CD8-positive, alpha-beta memory T cell (primary cell): ENCODE measurements at places on chromosomes 1 and 21. TPM values are rescaled to one million over a fixed set of nuclear protein-coding genes. Genes with fewer than 3 reads are reported as not detected.

Gene NPPB
- total RNA-seq: not detected

DNA sequence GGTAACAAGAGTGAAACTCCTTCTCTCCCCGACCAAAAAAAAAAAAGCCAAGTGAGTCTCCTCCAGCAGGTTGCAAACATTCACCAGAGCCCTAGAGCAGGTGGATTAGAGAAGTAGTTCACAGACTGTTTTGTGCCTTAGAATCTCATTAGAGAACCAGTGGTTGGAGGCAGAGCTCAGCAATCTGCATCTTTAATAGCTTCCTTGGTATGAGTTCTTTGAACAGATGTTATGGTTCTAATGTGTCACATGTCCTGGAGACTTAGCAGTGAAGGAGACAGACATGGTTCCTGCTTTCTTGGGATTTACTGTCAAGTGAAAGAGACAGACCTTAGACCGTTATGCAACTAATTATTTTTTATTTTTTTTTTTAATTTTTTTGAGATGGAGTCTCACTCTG, 26.8 kb downstream of the SESN2 start:
- DNase-seq: no peak
- no peak overlapping the region for H3K4me3 ChIP-seq
- no peaks in the 10 kb centered on the region for H3K27me3 ChIP-seq
- no peaks in the 10 kb centered on the region for H3K4me1 ChIP-seq
- H3K27ac ChIP-seq: no peak overlapping the region

DNA sequence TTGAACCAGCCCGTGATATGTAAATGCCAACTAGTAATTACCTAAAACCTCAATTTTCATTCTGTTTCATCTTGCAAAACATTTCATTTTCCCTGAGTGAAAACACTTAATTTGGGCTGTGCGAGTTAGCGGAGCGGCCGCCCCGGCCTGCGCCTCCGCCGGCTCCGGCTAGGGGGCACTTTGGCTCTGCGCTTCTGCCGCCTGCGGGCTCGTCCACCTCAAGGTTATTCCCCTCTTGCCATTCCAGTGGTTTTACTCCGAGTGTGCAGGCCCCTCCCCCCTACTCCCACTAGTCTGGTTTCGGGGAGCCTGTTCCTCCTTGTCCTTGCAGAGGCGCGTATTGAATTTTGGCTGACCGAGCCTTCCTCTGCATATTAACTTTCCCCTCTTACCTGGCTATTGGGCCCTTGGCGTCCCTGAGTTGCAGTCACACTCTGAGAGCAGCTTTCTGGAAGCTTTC, 55.6 kb downstream of the PEX14 start:
- H3K27me3 ChIP-seq: no peaks in the 10 kb centered on the region
- H3K4me1 ChIP-seq: no peaks in the 10 kb centered on the region
- H3K36me3 ChIP-seq: no peaks in the 10 kb centered on the region
- no peak for DNase-seq

DNA sequence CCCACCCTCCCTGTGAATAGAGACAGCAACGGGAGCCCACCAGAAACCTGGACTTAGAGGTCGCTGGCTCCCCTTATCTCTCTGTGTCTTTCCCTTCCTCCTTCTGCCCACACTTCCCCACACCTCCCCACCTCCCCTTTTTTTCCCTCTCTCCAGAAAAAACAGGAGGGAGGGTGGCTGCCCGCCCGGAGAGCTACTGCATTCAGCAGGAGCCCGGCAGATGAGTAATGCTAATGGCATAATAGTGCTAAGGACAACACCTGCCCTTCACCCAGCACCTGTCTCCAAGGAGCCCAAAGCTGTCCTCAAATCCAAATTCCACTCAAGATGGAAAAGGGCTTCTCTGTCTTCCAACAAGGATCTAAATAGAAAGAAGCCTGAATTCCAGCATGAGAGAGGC, 11.4 kb upstream of the PRELP start:
- H3K36me3 ChIP-seq: no peaks in the 10 kb centered on the region
- no peaks in the 10 kb centered on the region for H3K4me1 ChIP-seq
- no peaks in the 10 kb centered on the region for H3K27me3 ChIP-seq
- no peak overlapping the region for H3K27ac ChIP-seq
- no peak overlapping the region for H3K4me3 ChIP-seq
- DNase-seq: no peak

DNA sequence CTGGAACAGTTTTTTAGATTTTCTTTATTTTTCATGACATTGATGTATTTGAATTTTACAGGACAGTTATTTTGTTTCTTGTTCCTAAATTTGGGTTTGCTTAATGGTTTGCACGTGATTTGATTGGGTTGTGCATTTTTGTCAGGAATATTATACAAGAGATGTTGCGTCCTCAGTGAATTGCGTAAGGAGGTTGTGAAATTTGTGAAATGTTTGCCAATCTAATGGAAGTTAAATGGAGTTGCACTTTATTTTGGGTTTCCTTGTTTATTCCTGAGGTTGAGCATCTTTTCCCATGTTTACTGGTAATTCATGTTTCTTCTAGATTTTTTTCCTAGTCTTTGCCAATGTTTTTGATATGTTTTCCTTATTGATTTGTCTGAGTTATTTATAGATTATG, 19.9 kb downstream of the ZNF648 start:
- H3K27ac ChIP-seq: no peak overlapping the region
- DNase-seq: no peak
- H3K4me3 ChIP-seq: no peak overlapping the region

DNA sequence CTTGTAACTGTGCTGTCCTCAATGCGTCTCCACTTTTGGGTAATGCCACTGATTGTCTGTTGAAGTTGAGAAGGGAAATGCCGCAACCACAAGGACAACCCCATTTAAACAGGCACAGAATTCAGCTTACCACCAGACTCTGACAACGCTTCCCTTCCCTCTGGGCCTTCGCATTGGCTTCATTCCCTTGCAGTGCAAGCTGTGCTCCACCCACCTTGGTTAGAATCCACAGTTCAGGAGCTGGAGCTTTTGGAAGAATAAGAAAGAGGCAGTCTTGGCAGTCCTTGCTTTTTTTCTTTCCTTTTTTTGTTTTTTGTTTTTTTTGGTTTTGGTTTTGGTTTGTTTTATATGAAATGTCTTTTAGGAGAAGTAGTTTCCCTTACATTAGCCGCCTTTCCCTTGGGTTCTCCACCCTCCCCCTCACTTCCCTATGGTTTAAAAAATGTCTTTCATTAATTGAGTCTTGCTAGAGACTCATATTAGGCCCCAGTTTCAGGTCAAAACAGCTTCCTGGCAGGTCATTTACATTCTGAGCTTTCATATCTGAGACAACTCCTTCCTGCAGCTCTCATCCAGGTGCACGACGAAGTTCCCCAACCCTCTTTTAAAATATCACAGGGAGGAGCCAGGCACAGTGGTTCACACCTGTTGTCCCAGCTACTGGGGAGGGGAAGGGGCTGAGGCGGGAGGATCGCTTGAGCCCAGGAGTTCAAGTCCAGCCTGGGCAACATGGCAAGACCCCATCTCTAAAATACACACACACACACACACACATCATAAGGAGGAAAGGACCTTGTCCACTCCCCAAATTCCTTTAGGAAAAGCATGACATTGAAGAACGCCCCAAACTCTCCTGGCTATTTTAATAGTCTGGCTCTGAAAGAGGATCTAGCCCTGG, 20.7 kb upstream of the LAX1 start:
- no peak overlapping the region for H3K27ac ChIP-seq
- no peaks in the 10 kb centered on the region for H3K27me3 ChIP-seq
- peaks cover 15% of the 10 kb centered on the region for H3K4me1 ChIP-seq
- peak overlapping the region; percentile 6 for H3K4me3 ChIP-seq
- H3K36me3 ChIP-seq: peaks cover 8% of the 10 kb centered on the region

GRCh38 chr1:167197692-167198091, 23.0 kb upstream of the POU2F1 start:
- no peaks in the 10 kb centered on the region for H3K36me3 ChIP-seq
- H3K4me3 ChIP-seq: no peak overlapping the region
- DNase-seq: no peak
- H3K4me1 ChIP-seq: no peaks in the 10 kb centered on the region
- no peak overlapping the region for H3K27ac ChIP-seq

Gene KNCN
- total RNA-seq: not detected

- H3K4me3 ChIP-seq: no peak overlapping the region
- H3K36me3 ChIP-seq: no peaks in the 10 kb centered on the region
- H3K27me3 ChIP-seq: no peaks in the 10 kb centered on the region
- no peak overlapping the region for H3K27ac ChIP-seq
Observed at GRCh38 chr1:170518185-170518834, 13.7 kb upstream of the GORAB start.

DNA sequence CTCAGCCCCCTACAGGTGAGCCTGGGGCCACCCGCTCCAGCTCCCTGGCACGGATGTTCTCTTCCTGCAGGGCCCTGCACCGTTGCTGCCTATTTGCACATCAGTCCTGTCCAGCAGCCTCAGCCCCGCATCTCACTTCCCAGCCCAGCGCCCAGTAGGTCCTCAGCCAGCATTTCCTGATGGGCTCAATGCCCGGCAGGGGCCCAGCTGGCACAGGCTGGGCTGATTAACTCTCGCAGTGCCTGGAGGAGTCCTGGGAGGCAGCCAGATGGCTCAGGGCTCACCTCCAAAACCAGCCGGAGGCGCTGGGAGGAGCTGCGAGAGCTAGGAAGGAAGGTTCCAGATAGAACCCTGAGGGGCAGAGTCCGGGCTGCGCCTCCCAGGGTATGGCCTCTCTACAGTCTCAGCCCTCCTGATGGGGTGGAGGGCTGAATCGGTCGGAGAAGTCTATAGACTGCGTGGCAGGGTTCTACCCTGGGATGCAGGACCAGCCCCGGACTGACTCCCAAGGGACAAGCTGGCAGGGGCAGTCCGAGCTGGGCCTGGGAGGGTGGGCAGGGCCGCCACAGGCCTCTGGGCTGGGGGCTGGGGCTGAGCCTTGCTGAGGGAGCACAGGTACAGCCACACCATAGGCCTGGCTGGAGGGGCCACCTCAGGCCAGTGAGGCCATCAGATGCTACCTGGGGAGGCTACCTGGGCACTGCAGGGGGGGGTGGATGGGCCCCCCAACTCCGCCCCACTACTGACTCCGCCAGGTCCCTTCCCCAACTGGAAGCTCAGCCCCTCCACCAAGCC, 19.2 kb upstream of the CLSTN1 start:
- H3K27me3 ChIP-seq: no peaks in the 10 kb centered on the region
- H3K27ac ChIP-seq: no peak overlapping the region
- no peak overlapping the region for H3K4me3 ChIP-seq
- no peaks in the 10 kb centered on the region for H3K36me3 ChIP-seq
- no peak for DNase-seq

Gene ZNF695
- total RNA-seq: 0.44 TPM

Gene MMP23B
- 2.9 TPM for total RNA-seq

- H3K27ac ChIP-seq: no peak overlapping the region
- H3K4me3 ChIP-seq: no peak overlapping the region
- H3K27me3 ChIP-seq: no peaks in the 10 kb centered on the region
- H3K4me1 ChIP-seq: no peaks in the 10 kb centered on the region
Observed at GRCh38 chr1:69661686-69662085, 94.0 kb downstream of the LRRC7 start.

DNA sequence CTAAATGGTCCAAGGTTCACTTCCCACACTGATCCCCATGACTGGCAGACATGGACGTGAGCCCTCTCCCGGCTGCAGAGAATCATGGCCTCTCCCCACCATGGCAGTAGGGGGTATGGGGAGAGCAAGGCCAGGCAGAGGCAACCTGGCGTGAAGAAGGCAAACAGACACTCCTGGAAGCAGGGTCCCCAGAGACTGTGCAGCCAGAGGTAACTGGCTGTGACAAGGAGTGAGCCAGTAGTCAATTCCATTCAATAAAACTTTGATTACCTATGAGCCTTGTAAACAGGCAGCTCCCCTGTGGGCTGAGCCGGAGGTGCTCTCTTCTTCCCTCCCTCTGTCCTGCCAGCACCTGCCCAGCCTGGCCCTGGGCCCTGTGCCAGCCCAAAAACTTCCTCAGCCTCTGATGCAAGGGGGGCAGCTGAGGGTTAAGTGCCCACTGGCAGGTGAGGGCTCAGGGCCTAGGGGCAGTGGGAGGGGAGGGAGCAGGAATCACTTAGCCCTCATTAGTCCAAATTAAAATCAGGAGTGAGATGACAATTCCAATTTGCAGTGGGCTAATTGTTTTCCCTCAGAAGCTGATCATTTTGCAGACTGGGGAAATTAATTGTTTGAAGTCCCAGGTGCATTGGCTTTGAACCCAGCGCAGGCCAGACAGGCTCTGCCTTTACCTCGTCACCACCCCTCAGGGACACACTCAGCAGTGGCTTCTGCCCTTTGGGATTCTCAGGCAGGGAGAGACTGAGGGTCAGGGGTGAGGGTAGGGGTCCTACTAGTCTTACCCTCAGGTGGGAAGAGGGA, 35.6 kb downstream of the LRRN2 start:
- H3K27ac ChIP-seq: no peak overlapping the region
- H3K4me3 ChIP-seq: no peak overlapping the region
- H3K36me3 ChIP-seq: no peaks in the 10 kb centered on the region
- no peak for DNase-seq
- no peaks in the 10 kb centered on the region for H3K27me3 ChIP-seq

GRCh38 chr1:53026254-53026653, 35.8 kb upstream of the PODN start:
- H3K36me3 ChIP-seq: peaks cover 6% of the 10 kb centered on the region
- H3K27ac ChIP-seq: no peak overlapping the region
- no peak for DNase-seq
- no peaks in the 10 kb centered on the region for H3K4me1 ChIP-seq
- no peak overlapping the region for H3K4me3 ChIP-seq
- H3K27me3 ChIP-seq: no peaks in the 10 kb centered on the region

DNA sequence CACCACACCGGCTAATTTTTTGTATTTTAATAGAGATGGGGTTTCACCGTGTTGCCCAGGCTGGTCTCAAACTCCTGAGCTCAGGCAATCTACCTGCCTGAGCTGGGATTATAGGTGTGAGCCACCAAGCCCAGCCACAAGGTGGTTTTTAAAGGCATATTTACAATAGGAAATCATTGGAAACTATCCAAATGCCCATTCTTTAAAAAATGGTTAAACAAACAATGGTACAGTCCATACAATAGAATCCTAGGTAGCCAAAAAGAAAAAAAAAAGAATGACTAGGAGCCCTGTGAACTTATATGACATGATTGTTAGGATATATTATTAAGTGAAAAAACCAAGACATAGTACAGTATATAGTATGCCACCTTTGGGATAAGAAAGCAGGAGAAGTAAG, 5.3 kb downstream of the ATP2B4 start:
- no peak overlapping the region for H3K27ac ChIP-seq
- DNase-seq: no peak
- H3K36me3 ChIP-seq: peaks cover 7% of the 10 kb centered on the region
- H3K4me3 ChIP-seq: no peak overlapping the region
- peaks cover 33% of the 10 kb centered on the region for H3K4me1 ChIP-seq
- no peaks in the 10 kb centered on the region for H3K27me3 ChIP-seq

DNA sequence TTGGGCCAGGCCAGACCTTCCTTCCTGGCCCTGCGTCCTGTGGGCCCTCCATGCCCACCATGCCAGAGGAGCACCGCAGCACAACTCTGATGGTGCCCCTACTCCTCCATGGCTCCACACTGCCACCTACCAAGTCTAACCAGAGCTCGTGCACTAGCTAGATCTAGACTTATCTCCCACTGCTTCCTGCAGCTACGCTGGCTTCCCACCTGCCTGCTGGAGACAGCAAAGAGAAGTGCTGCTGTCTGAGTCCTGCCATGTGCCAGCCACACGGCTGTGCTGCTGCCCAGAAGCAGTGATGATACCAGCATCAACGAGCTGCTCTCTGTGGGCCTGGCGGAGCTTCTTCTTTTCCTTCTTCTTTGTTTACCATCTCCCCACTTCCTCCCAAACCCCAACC, 4.5 kb downstream of the GUCA2B start:
- H3K4me3 ChIP-seq: no peak overlapping the region
- no peak for DNase-seq
- no peak overlapping the region for H3K27ac ChIP-seq
- no peaks in the 10 kb centered on the region for H3K36me3 ChIP-seq
- no peaks in the 10 kb centered on the region for H3K4me1 ChIP-seq

- no peak for DNase-seq
- H3K4me1 ChIP-seq: no peaks in the 10 kb centered on the region
- no peaks in the 10 kb centered on the region for H3K27me3 ChIP-seq
- H3K36me3 ChIP-seq: no peaks in the 10 kb centered on the region
Observed at GRCh38 chr1:20423169-20423795, 62.7 kb downstream of the CAMK2N1 start.

Gene ELF3
- 0.11 TPM for total RNA-seq

Gene TIPRL
- 46.9 TPM for total RNA-seq
